ENCODE measurements at places on chromosomes 16 and 17.

DNA sequence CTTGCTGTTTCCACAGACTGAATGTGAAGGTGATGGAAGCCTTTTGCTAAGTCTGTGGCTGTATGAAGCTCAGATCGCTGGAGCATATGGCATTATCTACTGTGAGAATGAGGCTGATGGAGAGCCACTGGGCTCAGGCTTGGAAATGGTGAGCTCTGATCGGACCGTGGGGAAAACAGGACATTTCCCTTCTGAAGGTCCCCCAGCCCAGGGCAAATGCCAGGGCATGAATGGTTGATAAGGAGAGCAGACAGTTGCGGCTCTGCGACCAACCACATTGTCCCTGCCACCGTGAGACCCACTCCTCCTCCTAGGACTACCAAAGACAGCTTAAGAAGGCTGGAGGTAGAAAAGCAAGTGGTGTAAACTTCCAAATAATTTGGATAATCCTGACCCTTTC, 4.7 kb upstream of the CUEDC1 start:
- no peak for DNase-seq

DNA sequence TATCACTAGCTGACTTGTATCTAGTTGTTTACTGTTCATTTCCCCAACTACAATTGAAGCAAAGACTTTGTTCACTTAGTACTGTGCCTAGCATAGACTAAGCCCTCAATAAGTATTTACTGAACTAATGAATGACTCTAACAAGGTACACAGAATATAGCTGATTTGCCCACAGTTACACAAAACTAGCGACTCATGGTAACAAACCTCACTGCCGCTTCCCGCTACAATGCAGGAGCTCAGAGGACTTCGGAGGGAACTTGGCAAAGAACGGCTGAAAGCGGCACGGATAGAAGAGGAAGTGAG, 524 bp downstream of the EFTUD2 start:
- no peak for DNase-seq

DNA sequence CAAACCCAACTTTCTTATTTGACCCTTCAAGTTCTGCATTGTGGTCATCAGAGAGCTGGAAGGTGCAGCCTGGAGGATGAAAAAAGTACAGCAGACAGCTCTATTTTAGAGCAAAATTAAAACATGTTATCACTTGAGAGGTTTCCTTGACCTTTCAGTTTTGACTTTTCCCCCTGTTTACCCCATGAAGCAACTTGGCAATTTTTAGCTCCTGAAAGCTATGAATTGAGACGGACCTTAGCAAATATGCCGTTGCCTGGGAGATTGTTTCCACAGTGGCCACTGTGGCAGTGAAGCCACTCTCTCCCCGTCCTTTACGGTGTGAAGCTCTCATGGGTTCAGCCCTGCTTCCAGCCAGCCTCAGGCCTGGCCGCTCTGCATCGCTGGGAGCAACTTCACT, 398.6 kb downstream of the CPPED1 start:
- no peak for DNase-seq

- peak; percentile 35 for DNase-seq
These were observed 366 bp downstream of the ANKS3 start for GRCh38 chr16:4733747-4734062.

DNA sequence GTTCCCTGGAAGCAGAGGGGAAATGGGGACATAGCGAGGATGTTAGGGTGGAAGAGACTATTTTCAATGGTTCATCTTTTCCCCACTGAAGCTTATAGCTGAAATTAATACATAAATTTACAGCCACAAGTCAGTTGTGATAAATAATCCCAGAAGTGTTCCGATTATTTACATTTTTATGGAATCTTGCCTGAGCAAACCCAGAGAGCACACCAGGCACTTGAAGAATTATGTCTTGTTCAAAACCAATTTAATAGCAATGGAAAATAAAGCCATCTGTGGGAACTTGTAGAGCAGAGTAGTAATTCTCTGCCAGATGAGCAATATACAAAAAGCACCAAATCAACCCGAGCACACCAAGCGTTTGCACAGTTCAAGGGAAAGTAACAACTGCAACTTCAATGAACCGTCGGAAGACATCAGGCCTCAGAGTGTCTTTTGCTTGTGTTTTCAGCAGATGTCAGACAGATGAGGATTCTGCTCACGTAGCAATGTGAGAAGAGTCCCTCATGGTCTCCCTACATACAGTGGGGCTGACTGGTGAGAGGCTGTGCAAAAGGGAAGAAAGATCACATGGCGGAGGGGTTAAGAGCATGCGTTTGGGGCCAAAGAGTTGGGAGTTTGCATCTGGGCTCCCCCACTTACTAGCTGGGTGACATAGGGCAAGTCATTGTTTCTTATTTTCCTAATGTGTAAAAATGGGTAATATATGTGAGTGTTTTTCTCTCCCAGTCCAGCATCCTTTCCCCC, 148.7 kb upstream of the HS3ST2 start:
- no peak for DNase-seq

DNA sequence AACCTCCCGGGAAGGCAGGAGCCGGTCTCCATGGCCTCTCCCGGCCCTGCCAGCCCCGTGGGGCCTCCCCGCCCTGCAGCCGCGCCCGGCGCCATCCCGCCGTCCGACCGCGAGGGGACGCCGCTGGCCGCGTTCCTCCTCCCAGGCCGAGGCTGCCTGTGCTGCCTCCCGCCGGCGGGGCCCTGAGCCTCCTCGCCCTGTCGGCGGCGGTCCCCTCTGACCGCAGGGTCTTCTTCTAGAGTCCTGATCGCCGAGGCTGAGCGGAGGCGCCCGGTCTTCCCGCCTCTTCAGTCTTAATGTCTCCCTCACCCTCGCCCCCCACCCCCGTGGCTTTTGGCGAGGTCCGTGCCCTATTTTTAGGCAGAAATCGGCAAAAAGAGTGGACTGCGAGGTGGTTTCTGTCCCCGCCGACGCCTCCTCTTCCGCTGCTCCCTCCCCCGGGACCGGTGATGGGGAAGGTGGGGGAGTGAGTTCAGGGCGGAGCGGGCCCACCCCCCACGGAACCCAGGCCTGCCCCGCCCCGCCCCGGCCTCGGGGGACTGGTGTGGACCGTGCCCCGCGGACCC, 794 bp upstream of the CPNE7 start:
- DNase-seq = peak; percentile 63

GRCh38 chr17:13200671-13201070, 182.8 kb upstream of the ELAC2 start:
- DNase-seq = no peak

- DNase-seq = no peak
These were observed 17.8 kb downstream of the SERPINF1 start for GRCh38 chr17:1779571-1780131.

DNA sequence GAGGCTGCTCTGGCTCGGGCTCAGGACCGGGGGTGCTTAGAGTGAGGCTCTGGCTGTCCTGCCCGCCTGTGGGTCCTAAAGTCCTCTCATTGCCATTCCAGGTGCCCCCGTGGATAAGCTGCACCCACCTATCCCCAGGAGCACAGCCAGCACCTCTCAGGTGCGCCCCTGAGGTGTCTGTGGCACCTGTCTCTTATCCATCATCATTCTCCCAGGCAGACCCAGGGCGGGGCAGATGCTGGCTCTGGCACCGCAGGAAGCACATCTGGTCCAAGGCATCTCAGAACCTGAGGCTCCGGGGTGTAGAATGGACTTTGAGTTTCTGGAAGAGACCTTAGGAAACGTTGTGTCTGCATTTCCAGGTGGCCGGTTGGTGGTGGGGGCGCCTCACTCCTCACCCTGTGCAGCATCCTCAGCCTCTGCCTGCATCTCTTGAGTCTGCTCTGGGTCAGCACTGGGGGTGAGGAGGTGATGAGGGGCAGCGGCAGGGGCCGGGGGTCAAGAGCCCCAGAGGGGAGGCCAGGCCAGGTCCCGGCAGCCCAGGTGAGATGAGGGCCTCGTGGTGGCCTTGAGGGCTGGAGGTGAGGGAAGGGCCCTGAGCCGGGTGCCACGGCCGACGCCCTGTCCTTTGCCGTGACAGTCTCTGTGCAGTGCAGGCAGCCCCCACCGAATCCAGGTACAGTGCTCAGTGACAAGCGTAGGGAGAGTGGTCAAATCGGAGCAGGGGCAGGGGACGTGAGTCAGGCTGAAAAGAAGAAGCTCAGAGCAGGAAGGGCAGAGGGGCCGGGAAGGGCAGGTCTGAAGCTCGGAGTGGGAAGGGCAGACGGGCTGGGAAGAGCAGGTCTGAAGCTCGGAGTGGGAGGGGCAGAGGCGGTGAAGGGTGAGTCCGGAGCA, 173.5 kb downstream of the NPIPB11 start:
- DNase-seq = no peak

- DNase-seq = no peak
These were observed 135.8 kb downstream of the CDH8 start for GRCh38 chr16:61900482-61900881.

- DNase-seq = no peak
These were observed 17.0 kb upstream of the RPL38 start for GRCh38 chr17:74186498-74186897.

GRCh38 chr17:82216301-82217119, 3.9 kb upstream of the CCDC57 start:
- DNase-seq = peak; percentile 53

DNA sequence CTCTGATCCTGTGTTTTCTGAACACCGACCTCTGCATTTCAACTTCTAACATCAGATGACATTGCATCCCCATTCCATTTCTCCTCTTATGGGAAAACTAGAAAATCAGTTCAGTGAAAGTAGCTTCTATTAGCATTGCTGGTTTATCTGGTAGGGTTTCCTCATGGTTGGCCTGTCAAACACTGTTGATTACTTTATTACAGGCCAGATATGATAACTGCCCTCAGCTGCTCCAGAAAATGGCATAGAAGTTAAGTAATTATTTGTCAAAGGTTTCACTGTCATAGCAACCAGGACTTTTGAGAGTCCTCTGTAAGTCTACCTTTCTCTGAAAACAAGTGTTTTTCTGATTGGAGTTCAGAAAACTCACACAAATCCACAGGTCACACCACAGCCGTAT, 3.0 kb downstream of the GFOD2 start:
- DNase-seq = no peak

GRCh38 chr17:82458885-82459424, 414 bp downstream of the NARF start:
- peak; percentile 19 for DNase-seq

- DNase-seq = no peak
These were observed 46.2 kb downstream of the TUBD1 start for GRCh38 chr17:59846394-59847165.

DNA sequence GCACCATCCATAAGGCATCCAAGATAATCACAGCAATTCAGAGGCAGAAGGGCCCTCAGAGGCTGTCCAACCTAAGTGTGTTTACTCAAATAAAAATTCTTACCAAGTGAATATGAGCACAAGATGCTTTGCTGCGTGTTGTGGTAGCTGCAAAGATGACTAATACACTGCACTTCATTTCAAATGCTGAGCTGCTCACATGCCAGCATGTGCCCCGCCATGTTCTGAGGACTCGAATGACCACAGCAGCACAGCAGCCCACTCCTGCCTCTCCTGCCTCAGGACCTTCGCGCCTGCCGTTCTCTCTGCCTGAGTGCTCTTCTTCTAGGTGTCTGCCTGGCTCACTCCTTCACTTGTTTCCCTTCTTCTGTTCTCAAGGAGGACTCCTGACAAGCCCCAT, 19.0 kb downstream of the PIK3R5 start:
- DNase-seq = no peak

DNA sequence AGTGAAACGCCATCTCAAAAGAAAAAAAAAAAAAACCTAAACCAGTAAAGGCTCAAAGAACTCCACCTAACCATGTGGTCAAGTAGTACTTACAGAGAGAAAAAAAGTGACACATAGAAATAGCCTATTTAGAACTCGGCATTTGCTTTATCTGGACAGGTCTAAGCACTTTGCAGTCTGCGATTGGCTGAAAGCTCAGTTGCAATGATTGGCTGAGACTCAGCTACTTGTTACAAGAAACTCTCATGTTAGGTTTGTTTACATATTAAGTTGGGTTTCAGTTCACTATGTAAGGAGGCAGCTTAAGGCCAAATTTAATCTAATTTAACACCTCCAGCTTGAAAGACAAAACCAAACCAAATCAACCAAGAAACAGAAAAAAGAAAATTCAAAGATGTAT, 19.1 kb downstream of the ABCC3 start:
- DNase-seq = no peak

DNA sequence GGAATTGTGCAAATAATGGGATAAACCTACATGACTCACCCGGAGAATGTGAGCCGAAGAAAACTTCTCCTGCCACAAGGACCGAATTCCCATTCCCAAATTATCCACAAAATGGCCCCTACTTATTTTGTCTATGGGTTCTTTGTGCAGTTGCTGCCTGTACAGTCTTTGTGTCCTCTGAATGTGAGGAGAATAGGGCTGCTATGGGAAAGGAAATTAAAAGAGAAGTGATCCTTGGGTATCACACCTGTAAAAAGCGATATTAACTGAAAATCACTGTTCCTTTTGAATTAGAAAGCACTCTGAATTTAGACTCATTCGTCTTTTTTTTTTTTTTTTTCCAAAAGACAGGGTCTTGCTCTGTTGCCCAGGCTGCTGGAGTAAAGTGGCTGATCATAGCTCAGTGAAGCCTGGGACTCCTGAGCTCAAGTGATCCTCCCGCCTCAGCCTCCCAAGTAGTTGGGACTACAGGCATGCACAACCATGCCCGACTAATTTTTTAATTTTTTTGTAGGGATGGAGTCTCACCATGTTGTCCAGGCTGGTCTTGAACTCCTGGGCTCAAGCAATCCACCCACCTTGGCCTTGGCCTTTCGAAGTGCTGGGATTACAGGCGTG, 45.4 kb downstream of the CHD9 start:
- DNase-seq = no peak

DNA sequence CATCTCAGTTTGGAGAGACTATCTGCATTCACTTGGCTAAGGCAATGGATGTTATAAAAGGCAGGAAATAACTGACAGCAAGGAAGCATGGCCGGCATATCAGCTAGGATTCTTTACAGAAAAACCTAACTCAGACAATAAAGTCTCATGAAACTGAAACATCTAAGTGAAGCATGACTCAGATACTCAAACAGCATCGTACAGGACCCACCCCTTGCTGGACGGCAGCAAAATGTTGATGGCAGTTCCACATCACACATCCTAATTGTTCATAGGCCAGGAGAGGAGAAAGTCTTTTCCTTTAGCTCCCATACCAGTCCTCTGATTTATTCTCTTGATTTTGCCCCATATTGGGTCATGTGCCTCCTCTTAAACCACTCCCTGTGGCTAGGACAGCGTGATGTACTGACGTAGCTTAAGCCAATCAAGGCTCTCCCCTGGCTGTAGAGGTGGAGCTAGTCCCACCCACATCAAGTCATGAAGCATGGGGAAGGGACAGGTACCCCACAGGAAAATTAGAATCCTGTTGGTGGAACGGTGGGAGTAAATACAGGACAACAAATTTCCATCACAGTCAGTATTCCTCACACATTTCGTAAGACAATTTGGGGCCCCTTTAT, 178.9 kb downstream of the IRX3 start:
- DNase-seq = no peak

GRCh38 chr16:23145608-23146007, 3.6 kb downstream of the USP31 start:
- DNase-seq = no peak

- no peak for DNase-seq
These were observed 61.3 kb upstream of the ADORA2B start for GRCh38 chr17:15883617-15884111.

- no peak for DNase-seq
These were observed 270.0 kb downstream of the SLC39A11 start for GRCh38 chr17:72822358-72823023.
